Hepatocyte (in vitro differentiated cells): ENCODE measurements at places on chromosomes 1 and 21. TPM values are rescaled to one million over a fixed set of nuclear protein-coding genes. Genes with fewer than 3 reads are reported as not detected.
A peak's percentile ranks its signal among the peaks of the same experiment; 100 is the strongest.

- no peak for DNase-seq
These were observed 83.0 kb downstream of the MAN1C1 start for GRCh38 chr1:25699500-25700143.

ZNF593OS gene
- 0.45 and 2.1 TPM in 2 replicates for polyA plus RNA-seq

GRCh38 chr1:59673573-59674450 is 140.9 kb upstream of the HOOK1 start:
- peak; percentile 17 for DNase-seq

GRHL3 gene
- polyA plus RNA-seq, result 6.9 and 7.9 TPM in 2 replicates

TGFB2 gene
- 6.7 and 13.6 TPM in 2 replicates for polyA plus RNA-seq

GRCh38 chr1:179353546-179353945 is 12.2 kb upstream of the AXDND1 start:
- DNase-seq, result peak; percentile 33

CA14 gene
- polyA plus RNA-seq, result 6.0 and 7.3 TPM in 2 replicates
